ENCODE measurements at places on chromosomes 3 and 15. TPM values are rescaled to one million over a fixed set of nuclear protein-coding genes. Genes with fewer than 3 reads are reported as not detected.

Gene WDR93
- 0.27 TPM for total RNA-seq

DNA sequence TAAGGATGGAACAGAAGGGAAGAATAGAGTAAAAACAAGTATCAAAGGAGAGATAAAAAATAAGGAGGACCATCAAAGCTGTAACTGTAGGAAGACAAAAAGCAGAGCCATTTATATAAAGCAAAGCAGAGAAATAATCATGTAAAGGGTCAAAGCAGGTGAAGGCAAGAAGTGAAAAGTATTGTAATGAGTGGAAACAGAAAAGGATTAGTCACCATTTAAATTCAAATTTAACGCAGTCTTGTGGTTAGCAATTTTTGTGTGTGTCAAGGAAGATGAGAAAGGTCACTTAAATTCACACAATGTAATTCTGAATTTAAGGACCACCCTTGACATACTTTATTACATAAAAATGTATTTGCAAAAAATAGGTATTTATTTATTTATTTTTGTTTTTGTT, 567.8 kb downstream of the ROBO1 start:
- no peak for DNase-seq

GRCh38 chr3:171404376-171404967, 55.7 kb downstream of the TNIK start:
- DNase-seq, result no peak

DNA sequence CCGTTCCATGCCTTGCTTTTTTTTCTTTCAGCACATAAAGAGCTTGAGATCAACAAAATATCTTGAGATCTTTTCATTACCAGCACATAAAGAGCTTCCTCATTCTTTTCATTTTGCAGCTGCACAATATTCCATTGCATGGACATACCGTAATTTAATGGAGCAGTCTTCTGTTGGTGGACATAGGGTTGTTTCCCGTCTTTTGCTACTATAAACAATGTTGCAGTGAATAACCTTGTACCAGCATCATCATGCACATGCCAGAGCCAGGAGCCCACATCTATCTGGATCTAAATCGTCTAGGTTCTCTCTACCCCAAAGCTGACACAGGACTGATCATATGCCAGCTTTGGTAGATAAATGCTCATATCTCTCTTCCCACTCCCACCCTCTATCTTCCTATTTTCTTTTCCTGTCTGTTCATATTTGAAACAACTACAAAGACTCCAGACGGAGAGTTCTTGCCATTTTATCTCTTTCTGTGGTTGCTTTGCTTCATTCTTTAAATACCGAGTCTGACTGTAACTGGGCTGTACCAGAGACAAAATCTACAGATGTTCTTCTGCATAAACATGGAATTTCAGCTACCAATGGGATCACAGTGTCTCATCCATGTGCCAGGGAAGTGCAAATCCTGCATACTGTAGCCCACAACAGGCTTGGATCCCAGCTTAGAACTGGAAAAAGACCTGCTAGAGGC, 47.1 kb upstream of the AKAP13 start:
- DNase-seq, result no peak
